ENCODE measurements at places on chromosomes 5 and 9.

DNA sequence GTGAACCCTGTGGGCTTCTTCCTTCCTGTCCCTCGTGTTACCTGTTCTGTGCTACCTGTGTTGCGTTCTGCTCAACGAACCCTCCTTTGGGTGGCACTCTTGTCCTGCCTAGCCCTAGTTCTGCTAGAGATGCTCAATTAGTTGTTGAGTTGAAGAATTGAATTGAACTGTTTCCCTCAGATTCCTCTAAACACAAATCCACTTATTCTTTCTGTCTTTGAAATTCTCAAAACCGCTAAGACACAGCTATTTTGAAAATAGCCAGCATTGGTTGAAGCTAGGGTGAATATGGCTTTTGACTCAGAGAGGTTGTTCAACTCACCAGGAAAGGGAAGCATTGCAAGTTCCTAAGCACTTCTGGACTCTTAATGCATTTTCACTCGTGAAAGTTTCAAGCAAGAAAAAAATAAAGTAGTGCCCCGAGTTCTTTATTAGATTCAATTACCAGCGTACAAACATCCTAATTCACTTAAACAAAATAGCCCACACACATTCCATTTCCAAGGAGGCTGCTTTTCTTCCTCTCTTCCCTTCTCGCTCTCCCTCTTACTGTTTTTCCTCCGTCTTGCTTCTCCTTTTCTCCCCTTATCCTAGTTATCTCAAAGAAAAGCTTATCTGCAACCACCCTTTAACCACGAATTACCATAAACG is 642 bp upstream of the ITGA1 start:
- no peak for DNase-seq

GRCh38 chr9:90029386-90029785 is 424.6 kb downstream of the GADD45G start:
- DNase-seq = no peak

- peak; percentile 77 for DNase-seq
Observed at GRCh38 chr9:14693251-14693861, at the start of gene ZDHHC21. Gene ZDHHC21, minus strand, starts transcription at chr9:14693432. Its CDS starts 19,092 bp downstream, at chr9:14674340.

DNA sequence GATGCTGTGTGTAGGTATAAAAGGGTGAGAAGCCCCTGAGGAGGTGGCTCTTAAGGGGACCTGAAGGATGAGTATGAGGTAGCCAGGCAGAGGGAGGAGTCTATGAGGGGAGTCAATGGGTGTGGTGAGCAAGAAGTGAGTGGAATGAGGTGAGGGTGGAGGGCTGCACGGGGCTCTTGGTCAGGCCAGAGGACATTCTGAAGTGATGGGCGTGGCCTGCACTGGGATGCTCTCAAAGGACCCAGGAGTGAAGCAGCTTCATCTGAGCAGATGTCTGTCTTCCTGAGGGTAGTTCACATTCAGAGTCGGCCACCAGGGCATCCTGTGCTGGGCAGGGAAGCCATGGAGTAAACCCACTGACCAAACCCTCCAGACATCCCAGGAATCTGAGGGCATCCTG is 45.1 kb upstream of the SAP30L start:
- DNase-seq = no peak

Data from NCI-H1417 (cell line).